ENCODE measurements at places on chromosomes 4 and X.

GRCh38 chrX:50747471-50747900, 66.5 kb downstream of the SHROOM4 start:
- H3K36me3 ChIP-seq = no peaks in the 10 kb centered on the region
- H3K4me3 ChIP-seq = no peak overlapping the region
- H3K27ac ChIP-seq = no peak overlapping the region
- peaks cover 6% of the 10 kb centered on the region for H3K27me3 ChIP-seq
- DNase-seq = no peak

DNA sequence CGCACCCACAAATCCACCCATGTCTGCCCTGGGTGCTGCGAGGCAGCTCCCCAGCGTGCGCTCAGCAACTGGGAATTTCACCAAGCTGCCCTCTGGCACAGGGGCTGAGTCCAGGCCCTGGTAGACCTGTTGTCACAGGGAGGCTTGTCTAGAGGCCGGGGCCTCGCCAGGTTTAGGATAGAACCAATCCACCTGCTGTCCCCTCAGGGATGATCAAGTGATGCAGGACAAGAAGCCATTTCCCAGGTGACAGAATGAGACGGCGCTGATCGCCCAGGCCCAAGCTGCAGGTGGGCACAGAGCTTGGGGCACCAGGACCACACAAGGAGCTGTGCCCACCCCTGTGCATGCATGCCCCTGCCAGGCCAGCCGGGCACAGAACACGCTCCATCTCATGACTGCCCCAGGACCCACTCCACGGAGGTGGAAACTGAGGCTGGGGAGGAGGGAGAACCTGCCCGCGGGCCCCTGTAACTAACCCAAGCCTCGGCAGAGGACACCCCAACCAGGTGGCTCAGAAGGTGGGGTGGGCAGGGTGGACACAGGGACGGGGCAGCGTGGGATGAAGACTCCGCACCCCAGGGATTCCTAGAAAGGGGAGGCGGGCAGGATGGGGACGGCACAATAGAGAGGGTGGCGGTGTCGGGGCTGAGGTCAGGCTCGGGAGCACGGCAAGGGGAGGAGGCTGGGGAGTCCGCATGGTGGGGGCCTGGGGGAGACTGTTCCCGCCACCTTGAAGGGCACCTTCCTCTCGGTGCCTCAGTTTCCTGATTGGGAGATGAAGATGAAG, 78.0 kb downstream of the ZFYVE28 start:
- DNase-seq = no peak
- H3K4me3 ChIP-seq = no peak overlapping the region
- H3K36me3 ChIP-seq = no peaks in the 10 kb centered on the region
- H3K27ac ChIP-seq = no peak overlapping the region
- no peaks in the 10 kb centered on the region for H3K27me3 ChIP-seq

GRCh38 chr4:82043809-82044137, 330.0 kb downstream of the HNRNPD start:
- H3K4me1 ChIP-seq = no peaks in the 10 kb centered on the region
- no peak overlapping the region for H3K27ac ChIP-seq
- H3K27me3 ChIP-seq = peaks cover 5% of the 10 kb centered on the region
- H3K36me3 ChIP-seq = no peaks in the 10 kb centered on the region

- no peak for DNase-seq
- no peak overlapping the region for H3K4me3 ChIP-seq
- no peak overlapping the region for H3K27ac ChIP-seq
- no peaks in the 10 kb centered on the region for H3K4me1 ChIP-seq
- H3K27me3 ChIP-seq = no peaks in the 10 kb centered on the region
Observed at GRCh38 chrX:43968359-43968781, 4.8 kb downstream of the NDP start.
